ENCODE measurements at places on chromosomes 2 and 18. TPM values are rescaled to one million over a fixed set of nuclear protein-coding genes. Genes with fewer than 3 reads are reported as not detected.

- no peak for DNase-seq
These were observed 157.3 kb downstream of the CDCA7 start for GRCh38 chr2:173511942-173512341.

- no peak for DNase-seq
These were observed 224.5 kb downstream of the CCDC102B start for GRCh38 chr18:69022426-69022825.

GRCh38 chr2:240189686-240190085 lies 49.2 kb upstream of the OTOS start:
- no peak for DNase-seq

DNA sequence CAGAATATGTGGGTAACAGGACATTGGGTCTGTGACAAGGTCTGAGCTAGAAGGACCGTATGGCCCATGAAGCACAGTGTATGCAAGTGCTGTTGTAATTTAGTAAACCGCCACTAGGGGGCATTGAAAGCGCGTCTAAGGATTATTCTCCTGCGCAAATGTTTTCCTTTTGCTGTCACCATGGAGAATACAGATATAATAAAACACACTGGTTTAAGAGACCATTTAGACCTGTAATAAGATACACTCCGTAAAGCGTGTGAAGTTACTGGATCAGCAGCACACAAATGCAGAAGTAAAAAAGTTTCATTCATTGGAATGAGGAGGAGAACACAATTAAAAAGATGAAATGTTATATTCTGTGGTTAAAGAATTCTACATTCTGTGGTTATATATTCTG lies 272.4 kb downstream of the AGAP1 start:
- no peak for DNase-seq

DNA sequence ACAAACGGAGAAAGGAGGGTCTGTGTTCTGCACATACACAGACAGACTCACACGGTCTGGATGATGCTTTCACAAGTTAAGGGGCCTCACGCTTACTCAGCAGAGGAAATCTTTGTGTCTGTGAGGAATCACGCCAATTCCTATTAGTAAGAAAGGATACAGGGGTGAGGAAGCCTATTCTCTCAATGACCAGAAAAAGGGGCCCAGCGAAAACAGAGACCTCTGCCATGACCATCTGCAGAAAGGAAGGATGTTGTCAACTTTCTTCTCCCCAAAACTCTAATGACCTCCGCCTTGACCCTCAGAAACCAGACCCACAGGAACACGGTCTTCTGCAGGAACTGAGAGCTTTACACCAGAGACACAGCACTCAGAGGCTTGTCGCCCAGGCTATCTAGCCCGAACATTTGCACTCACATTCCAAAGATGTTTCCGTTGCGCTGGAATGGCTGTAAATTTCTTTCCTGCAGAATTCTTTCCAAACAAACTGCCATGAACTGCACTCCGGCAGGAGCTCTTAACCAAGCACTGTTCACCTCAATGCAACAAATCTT lies 186.3 kb downstream of the TCF4 start:
- no peak for DNase-seq

- no peak for DNase-seq
These were observed 66.4 kb downstream of the EPAS1 start for GRCh38 chr2:46363535-46364170.

SIGLEC15 gene
- total RNA-seq = 0.41 TPM

OTOS gene
- total RNA-seq = not detected

- DNase-seq = no peak
These were observed 138.6 kb downstream of the DTNA start for GRCh38 chr18:34848695-34849094.

DNA sequence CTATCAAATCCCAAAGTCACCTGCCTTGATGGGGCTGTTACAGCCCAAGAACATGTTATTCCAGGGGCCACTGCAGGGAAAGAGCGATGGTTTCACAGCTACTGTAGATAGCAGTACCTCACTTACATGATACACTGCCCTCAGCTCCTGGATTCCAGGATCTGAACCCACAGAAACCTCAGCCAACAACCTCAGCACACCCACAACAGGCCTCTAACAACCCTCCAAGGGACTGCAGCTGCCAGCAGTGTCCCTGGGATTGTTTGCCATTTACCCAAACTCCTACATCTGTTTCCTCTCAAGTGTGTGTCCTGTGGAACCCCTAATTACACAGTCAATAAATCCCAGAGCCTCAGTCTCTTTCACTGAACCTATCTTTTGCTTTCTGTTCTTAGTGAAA lies 28.2 kb downstream of the OSBPL1A start:
- DNase-seq = peak; percentile 10

GRCh38 chr2:109644571-109645275 lies 30.6 kb downstream of the SOWAHC start:
- no peak for DNase-seq

- DNase-seq = no peak
These were observed 2.8 kb downstream of the ZFP36L2 start for GRCh38 chr2:43223521-43224001.

- DNase-seq = no peak
These were observed 126.8 kb downstream of the CLIP4 start for GRCh38 chr2:29241955-29242565.

- DNase-seq = no peak
These were observed 51.8 kb downstream of the LIPG start for GRCh38 chr18:49613641-49614151.

SLC39A6 gene
- 48.7 TPM for total RNA-seq

GRCh38 chr2:36379710-36380448 lies 24.3 kb downstream of the CRIM1 start:
- no peak for DNase-seq

TXNDC2 gene
- total RNA-seq = not detected

ADCYAP1 gene
- 1.2 TPM for total RNA-seq

- no peak for DNase-seq
These were observed 255.8 kb upstream of the EPAS1 start for GRCh38 chr2:46041434-46041833.

- no peak for DNase-seq
These were observed 279.8 kb downstream of the CLIP4 start for GRCh38 chr2:29394981-29395350.

- no peak for DNase-seq
These were observed 438.5 kb downstream of the ZNF516 start for GRCh38 chr18:76056471-76057110.

DNA sequence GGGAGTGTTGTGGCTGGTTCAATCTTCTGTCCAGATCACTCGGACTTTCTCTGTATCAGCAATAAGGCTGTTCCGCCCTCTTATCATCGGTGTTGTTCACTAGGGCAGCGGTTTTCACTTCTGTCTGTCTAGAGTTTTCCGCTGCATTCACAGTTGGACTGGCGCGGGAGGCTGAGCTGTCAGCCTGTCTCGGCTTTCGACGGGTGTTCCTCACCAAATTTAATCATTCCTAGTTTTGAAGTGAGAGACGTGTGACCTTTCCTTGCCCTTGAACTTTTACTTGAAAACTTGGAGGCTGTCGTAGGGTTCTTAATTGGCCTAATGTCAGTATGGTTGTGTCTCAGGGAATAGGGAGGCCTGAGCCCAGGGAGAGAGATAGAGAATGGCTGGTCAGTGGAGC lies 108.3 kb downstream of the NFATC1 start:
- peak; percentile 18 for DNase-seq

EMILIN1 gene
- total RNA-seq = 60.7 TPM

OSBPL6 gene
- 6.9 TPM for total RNA-seq

- DNase-seq = no peak
These were observed 22.0 kb downstream of the MYL12B start for GRCh38 chr18:3283908-3284307.

- DNase-seq = no peak
These were observed 113.3 kb downstream of the SMAD2 start for GRCh38 chr18:47817017-47817794.

GRCh38 chr2:39488450-39488849 lies 51.4 kb upstream of the MAP4K3 start:
- DNase-seq = no peak

TRIB2 gene
- total RNA-seq = 90.9 TPM

DNA sequence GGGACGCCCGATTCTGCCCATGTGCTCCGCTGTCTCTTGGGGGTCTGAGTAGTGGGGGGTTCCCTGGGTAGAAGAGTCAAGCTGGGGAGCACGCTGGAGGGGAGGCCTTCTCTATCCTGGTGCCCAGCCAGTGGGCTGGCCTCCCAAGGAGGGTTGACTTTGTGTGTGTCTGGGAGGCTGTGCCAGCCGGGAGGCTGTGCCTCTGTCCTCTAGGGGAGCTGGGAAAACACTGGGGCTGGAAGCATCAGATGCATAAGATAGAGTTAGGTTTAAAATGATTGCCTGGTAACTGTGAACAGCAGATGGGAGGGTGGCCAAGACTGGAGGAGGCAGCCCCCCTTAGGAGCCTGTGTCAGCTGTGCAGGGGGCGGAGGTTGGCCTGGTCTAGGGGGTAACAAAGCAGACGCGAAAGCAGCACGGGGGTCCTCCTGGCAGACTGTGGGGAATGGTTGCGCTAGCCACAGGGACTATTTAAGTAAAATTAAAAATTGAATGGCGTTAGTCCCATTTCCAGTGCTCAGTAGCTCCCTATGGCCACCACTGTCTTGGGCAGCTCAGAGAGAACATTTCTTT lies 1.3 kb downstream of the ING5 start:
- no peak for DNase-seq

LIMS3 gene
- total RNA-seq = 1.8 TPM

CYP1B1 gene
- 176 TPM for total RNA-seq

- no peak for DNase-seq
These were observed 327.7 kb downstream of the SUCLG1 start for GRCh38 chr2:84131278-84131830.

TPO gene
- total RNA-seq = 0.31 TPM

GRCh38 chr2:190360965-190361364 lies 17.6 kb downstream of the INPP1 start:
- DNase-seq = no peak

GRCh38 chr2:201973305-201973928 lies 60.2 kb upstream of the FZD7 start:
- DNase-seq = no peak

LRRC30 gene
- not detected for total RNA-seq

DNA sequence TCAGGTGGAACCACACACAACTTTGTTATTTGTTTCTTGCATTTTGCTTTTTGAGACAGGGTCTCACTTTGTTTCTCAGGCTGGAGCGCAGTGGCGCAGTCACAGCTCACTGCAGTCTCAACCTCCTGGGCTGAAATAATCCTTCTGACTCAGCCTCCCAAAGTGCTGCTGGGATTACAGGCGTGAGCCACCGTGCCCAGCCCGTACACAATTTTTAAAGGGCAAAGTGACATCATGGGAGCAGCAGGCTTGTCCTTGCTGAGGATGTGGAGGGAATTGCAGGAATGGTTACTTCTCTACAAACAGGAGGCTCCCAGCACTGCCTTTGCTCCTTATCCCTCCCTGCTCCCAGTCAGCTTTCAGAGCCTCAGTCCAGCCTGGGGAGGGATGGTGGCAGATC lies 355.9 kb upstream of the KLHL29 start:
- DNase-seq = no peak

Data from type B pancreatic cell (in vitro differentiated cells).